ENCODE measurements at places on chromosomes 3 and 15. TPM values are rescaled to one million over a fixed set of nuclear protein-coding genes. Genes with fewer than 3 reads are reported as not detected.

Gene SPINT1
- 1.1 TPM for total RNA-seq

Gene IMPG2
- under 0.01 TPM for total RNA-seq

GRCh38 chr3:42743204-42743995, 29.7 kb downstream of the CCDC13 start:
- DNase-seq = no peak
- H3K27me3 ChIP-seq = no peaks in the 10 kb centered on the region
- H3K36me3 ChIP-seq = no peaks in the 10 kb centered on the region
- no peak overlapping the region for H3K4me3 ChIP-seq

DNA sequence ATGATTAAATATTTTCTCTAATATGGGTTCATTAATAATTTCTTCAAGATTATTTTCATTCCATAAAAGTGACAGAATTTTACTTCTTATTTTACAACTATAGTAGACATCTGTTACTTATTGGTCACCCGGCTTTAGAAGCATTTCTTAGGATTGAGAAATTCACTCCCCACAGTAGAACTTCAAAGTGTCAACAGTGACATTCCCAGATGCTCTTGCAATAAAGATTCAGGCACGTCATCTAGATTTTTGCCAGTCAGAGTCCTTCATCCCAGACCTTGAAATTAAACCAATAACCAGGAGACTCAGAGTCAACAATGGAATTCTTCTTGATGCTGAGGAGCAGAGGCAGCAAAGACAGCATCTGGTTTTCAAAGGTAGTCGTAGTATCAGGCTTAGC, 190.8 kb downstream of the VGLL3 start:
- no peaks in the 10 kb centered on the region for H3K4me1 ChIP-seq
- no peak overlapping the region for H3K27ac ChIP-seq
- DNase-seq = no peak
- no peaks in the 10 kb centered on the region for H3K36me3 ChIP-seq
- H3K27me3 ChIP-seq = no peaks in the 10 kb centered on the region

Gene MAP2K5
- 10.7 TPM for total RNA-seq

- peaks cover 9% of the 10 kb centered on the region for H3K4me1 ChIP-seq
- no peak for DNase-seq
- H3K36me3 ChIP-seq = peaks cover 1% of the 10 kb centered on the region
- H3K27me3 ChIP-seq = no peaks in the 10 kb centered on the region
Observed at GRCh38 chr15:76575679-76576078, 239.1 kb downstream of the ISL2 start.

- no peaks in the 10 kb centered on the region for H3K4me1 ChIP-seq
- H3K27ac ChIP-seq = no peak overlapping the region
- no peaks in the 10 kb centered on the region for H3K36me3 ChIP-seq
Observed at GRCh38 chr3:41768363-41768762, 193.5 kb downstream of the ULK4 start.

Gene UMPS
- 34.5 TPM for total RNA-seq

DNA sequence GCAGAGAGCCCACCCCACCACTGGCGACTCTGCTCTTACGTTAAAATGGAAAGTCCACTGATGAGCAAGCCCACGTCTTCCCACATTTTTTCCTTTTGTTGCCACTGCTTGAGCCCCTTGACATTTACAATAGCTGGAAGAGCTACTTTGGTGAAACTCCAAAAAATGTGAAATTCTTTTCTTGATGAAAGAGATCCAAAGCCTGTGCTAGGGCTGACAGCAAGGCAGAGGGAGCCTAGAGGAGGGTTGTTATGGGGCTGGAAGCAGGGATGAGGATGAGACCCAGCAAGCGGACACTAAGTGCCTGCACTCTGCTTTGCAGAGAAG, 97.1 kb downstream of the CEMIP start:
- H3K27me3 ChIP-seq = no peaks in the 10 kb centered on the region
- H3K27ac ChIP-seq = no peak overlapping the region
- peaks cover 16% of the 10 kb centered on the region for H3K4me1 ChIP-seq
- no peak overlapping the region for H3K4me3 ChIP-seq
- DNase-seq = no peak

- no peaks in the 10 kb centered on the region for H3K36me3 ChIP-seq
- H3K27me3 ChIP-seq = no peaks in the 10 kb centered on the region
- peaks cover 28% of the 10 kb centered on the region for H3K4me1 ChIP-seq
- no peak for DNase-seq
Observed at GRCh38 chr3:143329567-143330211, 210.1 kb downstream of the CHST2 start.

- H3K4me3 ChIP-seq = no peak overlapping the region
- no peaks in the 10 kb centered on the region for H3K36me3 ChIP-seq
- H3K4me1 ChIP-seq = no peaks in the 10 kb centered on the region
Observed at GRCh38 chr3:165181556-165181955, 14.6 kb downstream of the SLITRK3 start.

- no peak overlapping the region for H3K4me3 ChIP-seq
- no peaks in the 10 kb centered on the region for H3K4me1 ChIP-seq
- H3K36me3 ChIP-seq = no peaks in the 10 kb centered on the region
- no peak overlapping the region for H3K27ac ChIP-seq
Observed at GRCh38 chr15:80194914-80195313, 42.1 kb downstream of the FAH start.

GRCh38 chr3:23798876-23799275, 6.9 kb upstream of the UBE2E1 start:
- H3K36me3 ChIP-seq = no peaks in the 10 kb centered on the region
- DNase-seq = no peak
- no peak overlapping the region for H3K4me3 ChIP-seq
- no peak overlapping the region for H3K27ac ChIP-seq
- H3K27me3 ChIP-seq = no peaks in the 10 kb centered on the region
- H3K4me1 ChIP-seq = no peaks in the 10 kb centered on the region

DNA sequence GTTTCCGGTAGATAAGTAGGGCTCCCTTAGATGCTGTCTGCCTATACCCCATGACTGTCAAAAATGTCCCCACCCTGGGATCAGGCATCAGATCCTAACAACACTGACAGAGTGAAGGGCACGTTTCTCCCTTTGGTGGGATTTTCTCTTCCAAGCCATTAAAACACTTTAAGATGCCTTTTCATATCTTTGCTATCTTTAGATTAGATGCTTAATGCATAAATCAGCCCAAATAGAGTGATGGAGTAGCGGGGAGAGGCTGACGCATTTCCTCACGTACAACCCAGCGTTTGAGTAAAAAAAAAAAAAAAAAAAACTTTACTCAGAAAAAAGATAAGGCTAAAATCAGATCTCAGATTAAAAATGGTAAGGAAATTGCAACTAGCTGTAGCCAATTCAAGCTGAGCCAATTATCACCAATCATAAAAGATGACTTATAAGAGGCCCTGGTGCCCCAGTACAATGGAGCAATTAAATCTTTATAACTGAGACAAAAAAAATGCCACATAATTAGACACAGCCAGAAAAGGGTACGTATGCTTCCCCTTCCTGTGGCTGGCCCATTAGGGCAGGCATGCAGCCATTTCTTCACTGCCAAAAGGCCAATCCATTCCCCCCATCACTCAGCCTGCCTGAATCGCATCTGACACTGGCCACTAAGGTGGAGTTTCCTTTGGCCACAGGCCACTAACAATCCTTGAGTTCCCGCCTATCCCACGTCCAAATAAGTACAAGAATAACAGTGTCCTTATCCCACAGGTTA, 45.0 kb downstream of the RFTN1 start:
- no peak overlapping the region for H3K4me3 ChIP-seq
- no peak for DNase-seq
- H3K36me3 ChIP-seq = no peaks in the 10 kb centered on the region
- no peak overlapping the region for H3K27ac ChIP-seq
- no peaks in the 10 kb centered on the region for H3K4me1 ChIP-seq

GRCh38 chr3:71974786-71975185, 189.8 kb upstream of the PROK2 start:
- no peak overlapping the region for H3K4me3 ChIP-seq
- no peaks in the 10 kb centered on the region for H3K27me3 ChIP-seq
- DNase-seq = no peak
- no peaks in the 10 kb centered on the region for H3K4me1 ChIP-seq

Gene APEH
- 64.0 TPM for total RNA-seq

- no peaks in the 10 kb centered on the region for H3K27me3 ChIP-seq
- DNase-seq = no peak
- no peaks in the 10 kb centered on the region for H3K36me3 ChIP-seq
- H3K27ac ChIP-seq = no peak overlapping the region
- no peaks in the 10 kb centered on the region for H3K4me1 ChIP-seq
- H3K4me3 ChIP-seq = no peak overlapping the region
Observed at GRCh38 chr3:128412180-128413002, 54.3 kb downstream of the DNAJB8 start.
